ENCODE measurements at places on chromosomes 3 and 15.

DNA sequence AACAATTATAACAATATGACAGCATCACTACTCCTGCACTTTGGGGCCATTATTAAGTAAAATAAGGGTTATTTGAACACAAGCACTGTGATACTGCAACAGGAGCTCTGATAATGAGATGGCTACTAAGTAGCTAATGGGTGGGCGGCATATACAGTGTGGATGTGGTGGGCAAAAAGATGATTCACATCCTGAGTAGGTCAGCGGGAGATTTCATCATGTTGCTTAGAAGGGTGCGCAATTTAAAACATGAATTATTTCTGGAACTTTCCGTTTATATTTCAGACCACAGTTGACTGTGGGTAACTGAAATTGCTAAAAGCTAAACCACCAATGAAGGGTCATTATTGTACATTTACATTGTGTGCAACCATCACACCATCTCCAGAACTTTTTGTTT, 42.3 kb downstream of the FBXO22 start:
- DNase-seq, result no peak

- no peak for DNase-seq
These were observed 75.9 kb downstream of the KLF13 start for GRCh38 chr15:31402511-31403056.

DNA sequence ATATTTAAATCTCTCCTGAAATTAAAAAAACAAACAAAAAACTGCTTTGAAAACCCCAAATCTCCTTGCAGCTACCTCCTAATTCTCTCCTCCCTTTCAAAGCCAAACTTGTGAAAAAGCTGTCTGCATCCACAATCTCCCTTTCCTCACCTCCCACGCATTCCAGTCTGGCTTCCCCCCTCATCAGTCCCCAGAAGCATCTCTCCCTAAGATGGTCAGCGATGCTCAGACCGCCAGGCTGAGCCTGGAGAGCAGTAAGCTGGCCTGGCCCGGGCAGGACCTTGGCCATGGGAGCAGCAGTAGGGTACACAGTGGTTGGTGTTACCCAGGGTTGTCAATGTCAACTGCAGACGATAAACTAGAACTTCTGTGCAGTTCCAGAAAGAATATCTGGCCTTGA, 32.9 kb upstream of the BLM start:
- DNase-seq, result no peak

- no peak for DNase-seq
These were observed 82.1 kb upstream of the PHLDB2 start for GRCh38 chr3:111776827-111777483.

DNA sequence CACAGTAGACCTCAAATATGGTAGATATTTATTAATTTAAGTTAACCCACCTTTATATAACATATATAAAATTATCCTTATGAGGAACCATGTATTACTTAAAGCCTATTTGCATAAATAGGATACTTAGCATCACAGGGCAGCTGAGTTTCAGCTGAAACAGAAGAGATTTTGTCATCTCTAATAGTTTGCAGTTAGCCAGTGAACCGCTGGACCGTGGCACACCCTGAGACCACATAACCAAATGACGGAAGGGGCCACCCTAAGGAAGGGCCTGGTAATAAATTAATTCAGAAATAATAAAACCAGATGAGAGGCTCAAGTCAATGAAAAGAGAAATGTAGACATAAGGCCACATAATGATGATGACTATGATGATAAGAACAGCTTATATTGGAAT, 107.7 kb downstream of the MYO5A start:
- DNase-seq, result no peak

DNA sequence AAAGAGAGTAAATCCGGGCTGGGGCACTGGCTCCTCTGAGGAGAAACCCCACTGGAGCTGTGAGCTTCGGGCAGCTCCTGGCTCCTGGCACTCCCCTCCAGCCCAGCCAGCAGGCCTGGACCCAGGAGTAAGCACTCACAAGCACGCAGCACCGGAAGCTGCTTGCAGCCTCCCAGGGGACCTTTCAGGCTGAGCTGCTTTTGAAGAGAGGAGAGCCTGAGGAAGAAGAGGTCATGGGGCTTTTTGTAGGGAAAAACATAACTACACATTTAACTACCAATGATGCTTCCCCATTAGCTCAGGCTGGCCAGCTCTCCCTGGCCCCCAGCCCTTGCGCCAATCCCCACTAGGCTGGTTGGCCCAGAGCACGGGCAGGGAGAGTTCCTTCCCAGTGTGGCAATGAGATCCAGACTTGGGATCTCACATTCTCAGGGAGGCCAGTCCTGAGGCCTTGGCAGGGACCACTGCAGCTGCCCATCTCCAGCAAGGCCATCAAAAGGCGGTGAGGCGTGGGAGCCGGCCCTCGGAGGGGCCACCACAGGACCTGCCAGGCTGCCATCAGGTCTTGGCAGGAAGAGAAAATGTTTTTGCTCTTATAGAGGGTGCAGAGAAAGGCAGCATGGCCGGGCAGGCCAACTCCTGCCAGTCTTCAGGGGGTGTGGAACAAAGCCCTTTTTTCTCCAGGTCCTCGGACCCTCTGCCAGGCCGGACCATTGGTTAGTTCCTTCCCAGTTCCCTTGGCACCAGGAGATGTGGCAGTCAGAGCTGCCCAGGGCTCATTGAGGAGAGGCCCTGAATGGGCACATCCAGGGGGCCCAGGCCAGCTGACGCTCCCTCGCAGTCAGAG, 41.5 kb upstream of the MFGE8 start:
- DNase-seq, result no peak

DNA sequence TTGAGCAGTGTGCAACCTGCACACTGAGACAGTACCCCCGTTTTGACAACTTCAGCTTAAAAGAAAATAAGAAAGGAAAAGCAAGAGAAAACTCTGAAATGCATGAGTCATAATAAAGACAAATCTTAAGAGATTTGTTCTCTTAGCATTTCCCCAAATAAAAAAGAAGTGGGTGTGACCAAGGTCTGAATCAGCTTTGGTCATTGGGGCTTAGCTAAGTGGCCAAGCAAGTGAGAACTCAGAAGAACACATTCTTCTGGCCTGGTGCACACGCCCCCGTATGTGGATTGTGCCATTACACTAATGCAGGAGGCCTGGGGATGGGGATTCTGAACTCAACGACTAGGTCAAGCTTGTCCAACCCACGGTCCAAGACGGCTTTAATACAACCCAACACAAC, 56.9 kb upstream of the PDZRN3 start:
- no peak for DNase-seq

DNA sequence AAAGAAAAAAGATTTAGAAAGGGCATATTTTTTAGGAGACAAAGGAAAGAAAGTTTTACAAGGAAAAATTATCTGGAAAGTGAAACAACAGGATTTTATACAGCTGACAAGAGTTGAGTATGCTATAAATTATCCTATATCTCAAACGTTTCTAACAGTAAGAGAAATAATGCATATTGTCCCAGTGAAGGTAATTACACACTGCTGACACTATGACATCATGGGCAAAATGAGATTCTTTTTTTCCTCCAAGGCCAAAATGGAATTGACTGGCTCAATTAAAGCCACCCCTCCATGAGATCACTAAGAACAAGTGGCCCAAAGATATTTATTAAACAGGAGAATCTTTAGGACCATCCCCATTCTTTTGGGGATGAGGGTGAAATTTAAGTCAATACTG, 72.0 kb upstream of the CDIN1 start:
- DNase-seq, result no peak

DNA sequence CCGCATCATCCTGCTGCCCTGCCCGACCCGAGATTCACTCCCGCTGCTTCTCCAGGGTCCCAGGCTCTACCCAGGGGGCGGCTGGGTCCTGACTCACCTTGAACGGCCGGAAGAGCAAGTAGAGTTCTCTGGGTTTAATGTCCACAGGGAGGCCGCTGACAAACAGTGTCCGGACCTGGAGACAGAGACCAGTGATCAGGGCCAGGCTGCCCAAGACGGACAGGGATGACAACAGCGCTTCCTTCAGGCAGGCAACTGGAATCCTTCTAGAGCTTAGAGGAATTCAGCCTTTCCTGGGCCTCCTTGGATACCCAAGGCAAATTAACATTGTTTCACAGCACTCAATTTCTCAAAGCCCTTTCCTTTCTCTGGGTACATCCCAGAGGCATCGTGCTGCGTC, 23.9 kb downstream of the RBPMS2 start:
- DNase-seq, result no peak

DNA sequence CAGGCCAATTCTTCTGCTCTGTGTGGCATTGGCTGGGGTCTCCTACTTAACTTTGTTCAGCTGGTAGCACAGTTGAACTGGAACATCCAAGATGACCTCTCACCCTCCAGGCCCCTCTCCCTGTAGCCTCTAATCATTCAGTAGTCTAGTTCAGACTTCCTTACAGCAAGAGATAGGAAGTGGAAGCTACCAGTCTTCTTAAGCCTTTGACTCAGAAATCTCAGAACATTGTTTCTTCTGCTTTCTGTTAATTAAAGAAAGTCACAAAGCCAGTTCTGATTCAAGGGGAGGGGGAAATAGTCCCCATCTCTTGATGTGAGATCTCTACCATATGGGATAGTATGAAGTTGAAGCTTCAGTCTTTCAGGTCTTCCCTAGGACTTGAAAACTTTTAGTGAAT, 18.8 kb upstream of the SACM1L start:
- no peak for DNase-seq

GRCh38 chr3:58032186-58032585, 24.0 kb downstream of the FLNB start:
- no peak for DNase-seq

GRCh38 chr3:77063423-77063822, 23.5 kb downstream of the ROBO2 start:
- DNase-seq, result no peak

DNA sequence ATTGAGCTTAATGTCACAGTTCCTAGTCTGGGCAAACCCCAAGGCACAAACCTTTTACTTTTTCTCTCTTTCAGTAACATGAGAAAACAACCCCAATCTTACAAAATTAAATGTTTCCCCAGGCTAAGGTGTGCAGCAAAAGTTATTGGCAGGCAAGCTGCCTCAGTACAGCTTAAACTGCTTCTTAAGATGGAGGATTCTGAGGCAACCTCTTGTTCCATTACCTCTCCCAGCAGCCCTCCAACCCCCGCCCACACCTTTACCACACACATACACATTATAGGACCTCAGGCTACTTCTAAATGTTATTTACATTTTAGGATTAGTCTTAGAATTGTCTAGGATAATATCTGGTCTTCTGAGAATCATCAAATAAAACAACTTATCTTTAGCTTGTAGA, 22.3 kb upstream of the CBLB start:
- DNase-seq, result no peak

DNA sequence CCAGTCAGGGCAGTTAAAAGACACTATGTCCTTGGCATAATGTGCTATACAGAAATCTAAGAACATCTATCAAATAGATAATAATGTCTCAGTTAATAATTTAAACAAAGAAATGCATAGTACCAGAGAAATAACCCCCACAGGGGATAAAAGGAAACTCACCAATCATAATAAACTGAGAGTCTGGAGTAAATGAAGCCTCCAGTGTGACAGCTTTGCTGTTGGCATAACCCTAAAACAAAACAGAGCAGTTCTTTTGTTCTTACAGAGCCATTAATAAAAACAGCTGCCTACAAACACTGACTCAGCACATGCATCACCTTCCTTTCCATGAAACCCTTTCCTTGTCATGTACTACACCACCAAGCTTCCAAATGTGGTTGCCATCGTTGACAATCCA, 13.5 kb downstream of the PPM1M start:
- no peak for DNase-seq

- DNase-seq, result no peak
These were observed 140.1 kb downstream of the ADAMTS17 start for GRCh38 chr15:100201376-100202280.

GRCh38 chr3:17747174-17747889, 4.9 kb upstream of the TBC1D5 start:
- DNase-seq, result no peak

- DNase-seq, result no peak
These were observed 132.7 kb downstream of the KLF13 start for GRCh38 chr15:31459400-31459748.

DNA sequence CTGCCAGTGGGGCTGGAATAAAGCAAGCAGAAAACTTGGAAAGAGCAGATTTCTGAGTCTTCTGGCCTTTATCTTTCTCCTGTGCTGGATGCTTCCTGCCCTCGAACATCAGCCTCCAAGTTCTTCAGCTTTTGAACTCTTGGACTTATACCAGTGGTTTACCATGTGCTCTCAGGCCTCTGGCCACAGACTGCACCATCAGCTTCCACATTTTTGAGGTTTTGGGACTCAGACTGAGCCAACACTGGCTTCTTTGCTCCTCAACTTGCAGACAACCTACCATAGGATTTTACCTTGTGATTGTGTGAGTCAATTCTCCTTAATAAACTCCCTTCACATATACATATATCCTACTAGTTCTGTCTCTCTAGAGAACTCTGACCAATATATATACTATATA, 706.6 kb downstream of the NR2F2 start:
- no peak for DNase-seq

DNA sequence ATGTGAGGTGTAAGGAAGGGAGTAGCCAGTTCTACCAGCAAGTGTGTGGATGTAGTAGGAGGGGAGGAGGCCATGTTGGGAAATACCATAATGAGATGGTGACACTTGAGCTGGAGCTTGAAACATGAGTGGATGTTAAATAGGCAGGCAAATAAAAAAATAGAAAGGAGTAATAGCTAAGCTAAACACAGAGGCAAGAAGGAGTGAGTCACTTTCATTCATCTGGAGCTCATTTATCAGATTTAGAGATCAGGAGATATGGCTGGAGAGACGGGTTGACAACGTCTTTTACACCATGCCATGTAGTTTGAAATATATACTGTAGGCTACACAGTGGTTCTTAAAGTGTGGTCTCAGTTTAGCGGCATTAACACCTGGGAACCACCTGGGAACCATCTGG, 390.5 kb downstream of the DIPK2A start:
- DNase-seq, result no peak

GRCh38 chr15:80967451-80967850, 22.2 kb downstream of the MESD start:
- DNase-seq, result no peak

DNA sequence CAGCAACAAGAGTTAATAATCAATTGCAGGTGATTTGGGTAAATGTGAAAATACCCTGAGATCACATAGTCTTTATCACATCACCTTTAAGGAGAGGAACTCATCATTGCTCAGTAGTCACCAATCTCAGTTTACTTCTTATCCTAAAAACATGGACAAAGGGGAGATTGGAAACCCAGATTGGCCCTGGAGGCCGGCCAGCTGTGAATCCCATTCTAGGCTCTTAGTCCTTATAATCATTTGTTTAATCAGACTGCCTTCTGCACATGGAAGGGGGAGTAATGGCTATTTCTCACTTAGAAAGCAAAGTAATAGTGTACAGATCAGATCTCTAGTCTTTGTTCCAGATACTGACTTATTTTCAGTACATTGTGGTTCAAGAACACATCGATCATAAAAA, 37.2 kb upstream of the CPB1 start:
- no peak for DNase-seq
